ENCODE measurements at places on chromosomes 2 and 18.

DNA sequence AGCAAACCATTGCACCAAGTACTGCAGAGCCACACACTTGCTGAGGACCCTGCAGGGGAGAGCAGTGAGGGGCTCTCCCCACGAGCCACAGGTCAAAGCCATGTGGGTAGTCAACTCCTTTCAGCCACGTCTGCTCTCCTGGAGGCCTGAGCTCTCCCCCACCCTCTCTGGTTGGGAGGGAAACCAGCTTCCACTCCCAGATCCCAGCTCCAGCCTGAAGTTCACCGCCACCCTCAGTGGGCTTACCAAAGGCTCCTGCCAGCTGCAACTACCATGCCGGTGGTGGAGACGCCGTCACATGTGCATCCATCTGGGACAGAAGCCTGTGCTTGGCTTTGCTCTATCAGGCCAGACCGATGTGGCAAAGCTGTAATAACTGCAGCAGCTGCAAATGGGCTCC lies 521.5 kb upstream of the RAB6C start:
- DNase-seq, result no peak

DNA sequence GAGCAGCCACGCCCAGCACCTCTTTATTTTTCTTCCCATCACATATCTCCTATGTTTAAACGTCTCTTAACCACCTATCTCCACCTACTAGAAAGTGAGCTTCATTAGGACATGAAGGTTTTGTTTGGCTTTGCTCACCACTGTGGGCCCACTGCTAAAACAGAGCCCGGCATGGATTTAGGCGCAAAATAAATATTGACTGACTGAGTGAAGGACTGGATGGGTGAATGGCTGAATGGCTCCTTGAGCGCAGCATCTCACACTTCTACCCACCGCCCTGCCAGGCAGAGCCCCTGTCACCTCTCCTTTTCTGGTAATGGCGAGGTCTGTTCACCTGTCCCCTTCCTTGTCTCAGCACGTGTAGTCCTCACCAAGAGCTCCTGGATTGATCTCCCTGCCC lies 10.1 kb downstream of the CAPG start:
- DNase-seq, result no peak

DNA sequence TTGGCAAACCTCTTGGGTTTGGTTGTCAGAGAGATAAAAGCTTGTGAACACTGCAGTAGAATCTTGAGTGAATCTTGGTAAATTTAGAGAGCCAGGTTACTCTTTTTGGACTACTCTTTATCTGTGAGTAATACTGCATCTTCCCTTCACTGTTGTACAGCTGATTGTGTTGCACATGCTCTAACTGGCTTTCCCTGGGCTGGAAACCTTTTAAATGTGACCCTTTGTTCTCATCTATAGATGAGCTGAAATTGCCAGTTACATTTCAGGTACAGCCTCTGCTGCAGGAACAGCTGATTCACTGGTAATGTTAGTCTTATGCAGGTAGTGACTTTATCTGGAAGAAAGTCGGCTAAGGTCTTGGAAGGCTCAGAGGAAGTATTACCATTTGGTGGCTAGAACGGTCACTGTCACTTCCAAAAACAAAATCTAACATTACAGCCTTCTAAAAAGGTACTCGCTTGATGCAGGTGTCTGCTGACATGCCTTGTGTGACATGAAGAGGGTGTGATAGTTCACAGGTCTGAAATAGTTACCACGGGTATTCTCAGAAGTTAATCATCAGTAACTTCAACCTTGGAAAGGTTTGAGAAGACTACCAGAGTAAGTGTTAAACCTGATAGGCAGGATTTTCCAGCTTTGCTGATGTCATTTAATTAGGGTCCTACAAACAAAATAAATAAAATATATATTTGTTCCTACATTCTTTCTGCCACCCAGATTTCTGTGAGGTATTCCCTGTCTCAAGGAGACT lies 851.1 kb downstream of the SLC4A3 start:
- DNase-seq, result no peak

DNA sequence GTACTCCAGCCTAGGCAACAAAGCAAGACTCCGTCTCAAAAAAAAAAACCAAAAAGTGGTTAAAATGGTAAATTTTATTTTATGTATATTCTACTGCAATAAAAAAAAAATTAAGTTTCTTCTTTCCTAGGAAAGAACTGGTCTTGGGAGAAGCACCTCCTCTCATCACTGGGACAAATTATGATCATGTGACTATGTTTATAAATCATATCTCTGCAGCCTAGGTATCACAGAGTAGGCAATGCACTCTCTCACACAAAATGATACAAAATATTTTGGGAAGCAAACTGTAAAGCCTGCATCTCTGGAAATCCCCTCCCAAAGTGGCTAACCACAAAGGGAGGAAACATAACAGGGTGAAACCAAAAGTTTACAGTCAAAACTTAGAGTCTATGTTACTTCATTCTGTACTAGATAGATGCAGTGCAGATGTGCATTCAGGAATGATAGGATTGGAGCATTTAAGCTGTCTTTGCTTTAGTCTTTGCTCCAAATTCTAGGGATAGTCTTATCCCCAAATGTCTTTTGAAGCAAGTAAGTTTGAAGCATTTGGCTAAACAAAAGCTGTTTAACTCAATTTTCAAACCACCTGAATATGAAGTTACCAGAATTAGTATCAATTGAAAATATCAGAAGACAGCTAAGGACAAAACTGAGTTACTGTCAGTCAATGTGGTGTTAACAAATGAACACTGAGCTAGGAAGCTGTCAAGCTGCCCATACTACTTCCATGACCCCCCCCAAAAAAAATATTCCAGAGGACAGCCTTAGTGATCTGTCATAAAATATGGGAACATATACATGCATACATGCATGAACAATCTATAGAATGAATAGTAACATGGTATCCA lies 21.1 kb upstream of the MALT1 start:
- DNase-seq, result no peak

DNA sequence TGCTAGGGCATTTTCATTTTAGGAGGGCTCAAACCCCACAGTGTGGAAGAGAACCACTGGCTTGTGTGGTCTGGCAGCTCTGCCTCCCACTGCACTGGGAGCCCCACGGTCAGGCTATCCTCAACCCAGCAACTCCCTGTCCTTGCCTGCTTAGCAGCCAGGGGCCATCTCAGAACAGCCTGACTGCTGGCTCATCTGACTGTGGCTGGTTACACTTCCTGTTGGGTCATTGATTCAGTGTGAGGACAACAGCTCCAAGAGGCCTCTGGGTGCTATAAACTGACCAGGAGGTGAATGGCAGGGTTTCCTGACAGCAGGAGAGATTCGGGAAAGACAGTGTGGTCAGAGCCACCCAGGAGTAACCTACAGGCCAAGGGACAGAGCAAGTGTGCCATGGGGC lies 40.1 kb downstream of the AMER3 start:
- DNase-seq, result no peak

DNA sequence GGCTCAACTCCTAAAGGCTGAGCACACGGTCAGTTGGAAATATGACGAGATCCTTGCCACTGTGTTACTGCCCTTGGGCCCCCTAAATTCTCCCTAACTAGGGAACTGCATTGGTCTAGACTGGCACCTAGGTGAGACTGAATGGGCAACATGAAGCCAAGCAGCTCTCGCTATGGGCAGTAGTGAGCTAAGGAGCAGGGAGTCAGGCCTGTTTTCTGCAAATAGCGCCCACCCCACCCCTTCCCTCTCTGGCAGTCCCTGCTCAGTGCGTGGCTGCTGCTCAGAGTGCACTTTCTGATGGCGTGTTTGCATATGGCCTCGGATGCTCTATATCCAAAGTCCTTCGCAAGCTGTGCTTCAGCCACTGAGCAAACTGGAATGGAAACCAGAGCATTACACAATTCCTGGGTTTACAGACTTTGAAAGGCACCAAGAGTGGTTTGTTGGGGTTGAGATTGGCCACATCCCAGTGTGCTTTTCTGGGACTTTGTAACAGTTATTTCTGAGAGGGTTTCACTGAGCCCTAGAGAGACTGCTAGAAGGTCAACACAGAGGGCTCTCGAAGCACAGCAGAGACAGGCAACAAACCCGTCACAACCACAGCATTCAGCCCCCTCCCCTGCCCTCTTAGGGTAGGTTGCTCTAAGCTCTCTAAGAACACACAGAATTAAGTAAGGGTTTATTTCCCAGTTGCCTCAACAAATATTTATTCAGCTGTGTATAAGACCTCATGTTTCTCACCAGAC lies 419.9 kb downstream of the STK39 start:
- DNase-seq, result no peak

- no peak for DNase-seq
These were observed 57.1 kb downstream of the MAP4K4 start for GRCh38 chr2:101754618-101755017.

DNA sequence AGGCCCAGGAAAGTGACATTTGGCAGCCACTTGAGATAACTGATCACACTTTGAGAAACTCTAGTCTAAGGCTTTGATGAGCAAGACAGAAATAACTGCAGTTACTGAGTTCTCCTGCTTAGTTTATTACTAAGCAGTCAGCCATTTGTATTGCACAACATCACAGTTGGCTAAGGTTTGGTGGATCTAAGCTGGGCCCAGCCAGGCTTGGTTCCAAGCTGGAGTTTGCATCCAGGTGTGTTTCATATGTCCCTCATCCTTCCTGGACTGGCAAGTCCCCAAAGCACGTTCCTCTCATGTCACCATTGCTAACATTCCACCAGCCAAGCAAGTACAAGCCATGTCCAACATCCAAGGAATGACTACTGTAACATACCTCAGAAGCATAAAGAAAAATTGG lies 71.3 kb upstream of the ZNF532 start:
- DNase-seq, result no peak

GRCh38 chr18:25825056-25825455 lies 265.4 kb downstream of the SS18 start:
- DNase-seq, result no peak

GRCh38 chr2:233990261-233990798 lies 60.2 kb upstream of the SPP2 start:
- DNase-seq, result no peak

DNA sequence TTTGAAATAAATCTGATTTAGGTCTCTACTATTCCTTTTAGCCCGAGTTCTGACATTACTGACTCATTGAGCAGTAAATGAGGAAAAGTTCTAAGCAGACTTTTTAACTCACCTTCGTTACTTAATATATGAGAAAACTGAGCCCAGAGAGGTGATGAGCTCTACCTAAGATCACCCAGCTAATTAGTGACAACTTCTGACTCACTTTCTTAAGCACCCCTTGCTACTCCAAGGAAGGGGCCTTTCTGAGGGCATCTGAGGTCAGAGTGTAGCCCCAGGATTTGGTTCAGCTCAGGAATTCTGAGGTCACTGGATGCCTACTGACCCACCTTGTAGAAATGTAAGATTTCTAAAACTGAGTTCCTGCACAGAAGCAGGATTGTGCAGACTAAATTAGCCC lies 102.2 kb upstream of the FZD5 start:
- no peak for DNase-seq

GRCh38 chr18:50192995-50193795 lies 1.8 kb downstream of the MYO5B start:
- DNase-seq, result no peak

DNA sequence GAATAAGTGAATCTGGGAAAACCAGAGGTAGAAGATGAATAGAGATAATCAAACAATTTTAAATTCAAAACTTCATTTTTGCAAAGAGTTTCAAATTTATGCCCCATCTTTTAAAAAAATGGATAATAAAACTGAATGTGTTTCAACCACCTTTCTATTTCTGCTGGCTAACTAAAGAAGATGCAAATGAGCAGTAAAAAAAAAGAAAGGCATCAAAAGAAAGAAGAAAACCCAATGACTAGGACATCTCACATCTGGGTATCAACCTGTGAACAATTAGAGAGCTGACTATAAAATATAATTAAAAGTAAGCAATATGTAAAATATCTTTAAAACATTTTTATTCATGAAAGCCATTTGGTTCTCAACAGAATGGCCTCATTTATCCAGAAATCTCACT lies 2.5 kb downstream of the PGAP1 start:
- DNase-seq, result no peak

DNA sequence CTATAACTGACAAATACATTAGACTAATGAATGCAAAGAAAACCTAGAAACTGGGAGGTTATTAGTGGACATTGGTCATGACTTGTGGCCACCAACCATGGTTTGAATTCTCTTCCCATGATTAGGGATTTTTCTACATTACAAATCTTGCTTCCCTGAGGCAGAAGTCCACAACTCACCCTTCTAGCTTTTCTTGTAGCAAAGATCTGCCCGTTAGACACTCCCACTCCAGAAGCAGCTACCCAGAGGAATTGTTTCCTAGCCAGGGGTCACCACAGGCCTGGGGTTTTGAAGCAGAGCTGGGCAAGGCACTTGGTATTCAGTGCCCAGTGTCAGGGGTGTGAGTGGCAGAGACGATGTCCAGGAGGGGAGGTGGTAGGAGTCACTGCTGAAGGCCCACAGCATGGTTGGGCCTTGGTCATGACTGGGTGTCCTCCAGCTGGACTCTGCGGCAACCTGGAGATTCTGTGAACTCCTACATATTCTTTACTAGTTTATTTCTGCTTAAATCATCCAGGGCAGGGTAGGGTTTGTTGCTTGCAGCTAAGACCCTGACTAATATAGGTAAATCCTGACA lies 54.9 kb downstream of the ACTR2 start:
- DNase-seq, result no peak

DNA sequence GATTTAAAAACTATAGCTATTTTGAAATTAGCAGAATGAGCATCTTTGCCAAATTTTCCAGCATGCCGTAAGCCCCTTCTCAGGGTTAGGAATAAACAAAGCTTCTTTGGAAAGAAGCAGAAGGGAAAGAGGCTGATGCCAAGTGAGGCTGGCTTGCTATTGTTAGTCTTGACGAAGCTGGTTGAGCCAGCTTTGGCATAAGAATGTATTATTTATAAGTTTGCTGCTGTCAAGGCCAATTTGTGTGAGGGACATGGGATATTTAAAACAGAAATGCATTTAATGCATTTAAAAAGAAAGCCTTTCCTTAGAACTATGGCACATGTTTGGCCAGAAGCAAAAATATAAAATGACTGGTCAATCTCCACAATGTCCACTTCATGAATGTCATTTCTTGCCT lies 52.5 kb upstream of the TTN start:
- no peak for DNase-seq

DNA sequence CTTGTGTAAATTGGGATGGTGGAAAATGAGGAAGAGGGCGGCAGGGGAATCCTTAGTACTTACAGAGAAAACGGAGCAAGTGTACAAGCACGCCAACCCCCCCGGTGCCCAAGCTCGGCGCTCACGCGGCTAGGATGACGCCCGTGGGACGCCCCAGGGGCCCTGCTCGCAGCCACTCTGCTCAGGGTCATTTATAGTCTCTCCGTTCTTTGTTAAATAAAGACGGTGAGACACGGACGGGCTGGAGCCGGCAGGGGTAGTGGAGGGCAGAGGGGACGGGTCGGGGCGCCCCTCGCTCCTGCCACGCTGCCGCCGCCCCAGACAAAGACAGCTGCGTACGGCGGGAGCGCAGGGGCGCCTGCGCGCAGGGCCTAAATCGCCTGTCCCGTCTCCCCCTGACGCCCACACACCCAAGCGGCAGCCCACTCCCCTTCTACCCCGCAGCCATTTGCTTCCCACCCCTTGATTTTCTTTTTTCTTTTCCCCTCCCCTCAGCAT lies 37.8 kb downstream of the PCBP1 start:
- peak; percentile 54 for DNase-seq

DNA sequence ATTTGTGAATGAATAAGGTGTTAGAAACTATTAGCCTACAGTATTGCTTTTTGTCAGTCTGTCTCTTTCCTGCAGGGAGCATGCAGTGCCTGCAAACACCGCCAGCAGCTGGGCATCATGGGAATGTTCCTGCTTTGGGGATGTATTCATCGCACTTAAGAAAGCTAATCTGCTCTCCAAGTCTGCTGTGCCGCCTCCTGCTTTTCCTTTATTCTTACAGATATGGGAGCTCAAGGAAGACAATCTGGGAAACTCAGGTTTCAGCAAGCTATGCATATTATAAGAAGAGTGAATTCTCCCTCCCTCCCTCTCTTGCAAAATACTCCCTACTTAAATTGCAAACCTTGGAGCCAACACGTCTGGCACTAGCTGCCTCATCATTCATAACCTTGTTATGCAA lies 479.2 kb upstream of the ACVR2A start:
- DNase-seq, result no peak

Measured in Caki2 (cell line).